ENCODE measurements at places on chromosomes 2 and 18. TPM values are rescaled to one million over a fixed set of nuclear protein-coding genes. Genes with fewer than 3 reads are reported as not detected.

DNA sequence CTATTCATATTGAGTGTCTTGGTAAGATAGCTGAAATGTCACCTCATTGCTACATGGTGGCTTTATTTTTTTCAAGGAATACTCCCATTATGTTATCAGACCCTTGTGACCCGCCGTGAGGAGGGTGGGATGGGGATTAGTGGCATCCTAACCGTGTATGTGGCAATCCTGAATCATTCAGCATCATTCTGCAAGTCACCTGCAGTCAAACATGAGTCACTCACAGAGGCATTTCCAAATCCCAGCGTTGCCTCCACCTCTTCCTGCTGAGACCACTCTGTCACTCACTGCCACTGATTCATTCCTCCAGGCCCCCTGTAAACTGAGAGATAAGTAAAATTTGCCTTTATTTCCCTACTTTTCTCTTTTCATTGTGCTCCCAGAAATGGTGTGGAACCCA is 307.4 kb upstream of the KLHL29 start:
- DNase-seq: no peak

DNA sequence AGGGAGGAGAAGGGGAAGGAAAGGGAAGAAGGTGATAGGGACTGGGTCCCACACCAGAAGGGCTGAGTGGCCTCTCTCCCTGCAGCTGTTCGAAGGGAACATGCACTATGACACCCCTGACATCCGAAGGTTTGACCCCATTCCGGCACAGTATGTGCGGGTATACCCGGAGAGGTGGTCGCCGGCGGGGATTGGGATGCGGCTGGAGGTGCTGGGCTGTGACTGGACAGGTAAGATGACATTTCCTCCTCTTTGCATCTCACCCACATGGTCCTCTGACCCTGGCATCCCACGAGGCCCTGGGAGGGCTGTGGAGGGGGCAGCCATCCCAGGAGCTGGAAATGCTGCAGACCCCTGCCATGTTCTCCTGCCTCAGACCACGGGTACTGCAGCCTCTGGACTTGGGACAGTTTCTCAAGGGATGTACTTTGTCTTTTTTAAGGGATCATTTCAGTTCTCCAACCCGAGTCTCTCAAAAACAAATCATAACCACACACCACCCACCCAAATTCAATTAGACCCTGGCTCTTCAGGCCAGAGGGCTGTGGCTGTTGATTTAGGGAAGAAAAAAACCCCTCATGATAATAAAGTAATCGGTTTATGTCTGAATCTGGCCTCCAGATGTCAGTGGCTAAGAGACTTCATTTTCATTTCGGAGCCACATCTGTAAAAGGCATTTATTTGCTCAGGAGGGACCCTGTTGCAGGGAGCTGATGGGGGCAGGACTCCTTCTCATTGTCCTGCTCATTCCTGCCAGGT is 63.5 kb downstream of the NRP2 start:
- DNase-seq: no peak

DNA sequence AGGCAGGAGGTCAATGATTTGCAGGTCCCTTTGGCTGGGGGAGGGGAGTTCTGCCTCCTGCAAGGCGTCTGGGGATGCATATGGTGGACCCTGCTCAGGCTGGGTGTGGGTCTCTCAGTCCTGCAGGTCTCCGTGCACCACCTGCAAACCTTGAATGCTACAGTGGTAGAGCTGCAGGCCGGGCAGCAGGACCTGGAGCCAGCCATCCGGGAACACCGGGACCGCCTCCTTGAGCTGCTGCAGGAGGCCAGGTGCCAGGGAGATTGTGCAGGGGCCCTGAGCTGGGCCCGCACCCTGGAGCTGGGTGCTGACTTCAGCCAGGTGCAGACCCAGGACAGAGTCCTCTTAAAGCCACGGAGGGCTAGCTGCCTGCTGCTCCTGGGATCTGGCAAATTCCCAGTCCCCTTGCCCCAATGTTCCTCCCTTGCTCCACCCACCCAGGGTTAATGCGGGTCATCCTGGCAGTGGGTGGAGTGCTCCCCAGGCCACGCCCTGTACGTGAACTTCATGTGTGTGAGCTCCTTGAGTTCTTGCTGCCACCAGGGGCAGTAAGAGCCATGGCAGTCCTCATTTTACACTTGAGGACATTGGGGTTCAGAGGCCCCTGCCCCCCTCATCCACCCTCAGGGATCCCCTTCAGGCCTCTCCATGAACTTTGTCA is 3.1 kb downstream of the PROM2 start:
- no peak for DNase-seq

GRCh38 chr18:23250893-23251656 is 115.8 kb downstream of the CABLES1 start:
- no peak for DNase-seq

DNA sequence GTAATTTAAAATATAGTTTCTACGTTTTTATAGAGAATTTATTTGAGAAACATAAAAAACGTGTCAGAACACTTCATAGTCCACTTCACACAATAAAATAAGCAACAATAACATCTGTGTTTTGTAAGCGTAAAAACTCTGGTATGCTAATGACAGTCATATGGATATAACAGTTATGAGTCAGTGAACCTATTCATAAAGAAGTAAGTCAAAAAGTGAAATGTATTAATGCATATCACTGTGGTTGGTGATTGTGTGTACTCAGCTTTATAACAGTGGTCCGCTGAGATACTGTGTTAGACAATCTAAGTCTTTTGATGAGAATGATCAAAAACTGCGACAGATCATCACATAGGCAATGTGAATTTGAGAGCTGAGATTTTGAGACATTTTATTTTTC is 153.2 kb downstream of the WDR7 start:
- no peak for DNase-seq

DNA sequence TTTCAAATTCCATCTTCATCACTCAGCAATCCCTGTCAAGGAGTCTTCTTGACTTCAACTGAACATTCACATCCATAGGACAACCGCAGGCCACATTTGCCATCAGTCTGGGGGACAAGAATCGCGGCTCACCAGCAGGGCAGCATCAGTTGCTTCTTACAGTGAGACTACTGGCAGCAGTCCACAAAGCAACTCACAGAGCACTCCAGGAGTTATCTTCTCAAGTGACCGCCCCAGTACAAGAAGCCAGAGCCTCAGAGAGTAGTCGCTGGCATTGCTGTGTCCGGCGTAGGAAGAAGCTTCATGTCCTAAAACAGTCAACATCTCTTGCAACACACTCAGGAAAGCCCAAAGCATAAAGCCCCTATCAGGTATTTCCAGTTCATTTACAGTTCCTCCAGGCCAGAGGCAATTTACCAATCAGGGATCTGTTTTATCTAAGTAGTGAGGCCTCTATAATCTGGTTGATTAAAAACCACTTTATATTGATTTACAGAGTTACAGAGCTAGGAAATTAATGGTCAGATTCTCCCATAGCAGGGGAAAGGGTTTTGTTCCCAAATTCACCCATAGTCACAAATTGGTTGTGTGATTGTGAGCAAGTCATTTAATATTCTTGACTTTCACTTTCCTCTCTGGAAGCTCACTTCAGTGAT is 177.3 kb downstream of the NBAS start:
- DNase-seq: no peak

- no peak for DNase-seq
These were observed 24.9 kb downstream of the ACAA2 start for GRCh38 chr18:49788327-49788898.

GRCh38 chr18:23857164-23857552 is 157.4 kb upstream of the TTC39C start:
- no peak for DNase-seq

GRCh38 chr18:12336887-12337286 is 28.8 kb downstream of the TUBB6 start:
- DNase-seq: no peak

- DNase-seq: no peak
These were observed 309.2 kb upstream of the TCF4 start for GRCh38 chr18:55897091-55897689.

DNA sequence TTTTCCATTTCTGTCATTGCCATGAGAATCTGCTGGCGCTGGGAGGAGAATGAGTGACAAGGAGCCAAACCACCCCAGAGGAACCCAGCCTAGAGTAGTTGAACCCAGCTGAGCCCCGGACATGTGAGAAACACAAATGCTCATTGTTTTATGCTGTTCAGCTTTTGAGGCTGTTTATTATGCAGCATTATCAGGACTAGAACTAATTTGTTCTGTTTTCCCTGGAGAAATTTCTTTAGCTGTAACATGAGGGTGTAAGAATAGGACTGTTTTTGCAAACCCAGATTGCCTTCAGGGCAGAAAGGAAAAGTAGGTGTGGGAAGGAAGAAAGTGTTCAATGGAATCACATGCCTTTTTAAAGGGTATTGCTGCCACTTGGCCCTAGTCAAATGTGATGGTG is 28.5 kb upstream of the DOCK10 start:
- DNase-seq: no peak

- no peak for DNase-seq
These were observed 4.4 kb upstream of the RGPD4 start for GRCh38 chr2:107822302-107822701.

DNA sequence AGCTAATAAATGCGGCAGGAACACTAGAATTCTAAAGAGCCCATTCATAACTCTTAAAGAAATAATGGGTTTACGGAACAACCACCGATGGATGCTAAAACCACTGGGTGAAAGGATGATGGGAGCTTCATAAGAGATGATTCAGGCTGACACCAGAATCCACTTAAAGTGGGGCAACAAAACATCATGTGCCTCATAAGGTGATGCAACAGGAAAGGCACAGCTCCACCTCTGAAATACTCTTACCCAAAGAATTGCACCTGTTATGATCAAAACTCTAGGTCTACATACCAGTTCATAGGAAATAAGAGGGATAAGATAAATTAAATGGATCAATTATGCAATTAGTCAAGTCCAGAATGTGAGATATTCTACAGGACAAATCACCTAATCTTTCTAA is 131.4 kb downstream of the DHRS9 start:
- no peak for DNase-seq

- DNase-seq: no peak
These were observed 51.9 kb downstream of the SLC14A2 start for GRCh38 chr18:45667056-45667736.

- DNase-seq: no peak
These were observed 112.7 kb upstream of the SPATS2L start for GRCh38 chr2:200193791-200194190.

DNA sequence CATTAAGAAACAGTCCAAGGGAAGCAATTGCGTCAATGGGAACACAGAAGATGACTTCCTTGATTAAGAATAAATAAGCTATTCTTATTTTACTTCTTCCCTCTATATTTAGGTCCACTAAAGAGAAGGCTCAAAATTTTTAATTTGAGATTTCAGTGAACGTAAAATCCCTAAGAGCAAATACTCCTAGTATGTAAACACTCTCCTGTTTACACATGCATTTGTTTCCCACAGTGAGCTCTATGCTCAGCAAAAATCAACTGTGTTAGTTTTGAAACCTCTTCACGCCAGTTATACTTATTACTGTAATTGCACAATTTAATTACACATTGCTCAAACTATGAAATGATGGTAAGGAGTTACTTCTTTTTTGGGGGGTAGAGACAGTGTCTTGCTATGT is 8.8 kb downstream of the SLC39A6 start:
- no peak for DNase-seq

- no peak for DNase-seq
These were observed 582.1 kb upstream of the SETBP1 start for GRCh38 chr18:44098551-44099098.

GRCh38 chr18:13725566-13726231 is 659 bp downstream of the FAM210A start:
- no peak for DNase-seq

DNA sequence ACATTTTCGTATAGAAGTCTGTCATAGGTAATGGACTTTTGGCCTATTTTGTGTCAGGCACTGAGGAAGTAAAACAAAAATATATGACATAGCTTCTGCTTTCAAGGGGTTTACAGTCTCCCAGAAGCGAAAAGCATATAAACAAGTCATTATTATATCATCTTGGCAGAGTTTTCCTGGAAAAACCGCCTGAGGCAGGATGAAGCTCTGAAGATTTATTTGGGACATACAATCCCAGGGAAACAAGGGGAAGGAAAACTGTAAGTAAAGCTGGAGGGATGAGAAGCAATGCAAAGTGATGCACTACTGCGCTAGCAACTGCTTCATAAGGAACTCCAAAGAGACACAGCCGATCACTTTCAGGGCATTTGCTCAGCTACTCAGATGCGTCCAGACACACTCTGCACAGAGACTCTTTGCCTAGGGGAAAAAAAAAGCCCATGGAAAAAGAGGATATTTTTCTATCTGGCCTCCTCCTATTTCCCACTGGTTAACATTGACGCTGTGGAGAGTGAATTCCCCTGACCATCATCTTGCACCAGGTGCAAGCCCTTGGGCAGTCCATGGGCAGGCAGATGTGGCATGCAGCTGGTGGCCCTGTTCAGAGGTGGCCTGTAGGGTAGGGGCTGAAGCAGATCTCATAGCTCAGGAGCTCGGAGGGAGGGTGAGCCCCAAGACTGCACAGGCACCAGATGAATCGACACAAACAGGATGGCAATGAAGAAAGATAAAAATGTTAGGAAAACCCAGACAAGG is 158.1 kb downstream of the METTL4 start:
- peak; percentile 46 for DNase-seq

GRCh38 chr18:10289951-10290637 is 164.3 kb upstream of the APCDD1 start:
- DNase-seq: no peak

- no peak for DNase-seq
These were observed 77.4 kb upstream of the TAF1B start for GRCh38 chr2:9765611-9766531.

UPP2 gene
- polyA plus RNA-seq: not detected

COA5 gene
- not detected for polyA plus RNA-seq

VPS4B gene
- polyA plus RNA-seq: 31.3 TPM

AQP12A gene
- polyA plus RNA-seq: 0.70 TPM

RPS27A gene
- 2,152 TPM for polyA plus RNA-seq

TAF4B gene
- 4.8 TPM for polyA plus RNA-seq

SIX3 gene
- not detected for polyA plus RNA-seq

RBM44 gene
- not detected for polyA plus RNA-seq

DOK6 gene
- 5.2 TPM for polyA plus RNA-seq

PDE11A gene
- not detected for polyA plus RNA-seq

CHRND gene
- 134 TPM for polyA plus RNA-seq

CAPG gene
- polyA plus RNA-seq: 80.7 TPM

SPHKAP gene
- 26.5 TPM for polyA plus RNA-seq

ZNF2 gene
- 4.1 TPM for polyA plus RNA-seq
